ENCODE measurements at places on chromosomes 7 and 10.

GRCh38 chr7:17371671-17372524, 73.4 kb downstream of the AHR start:
- DNase-seq: no peak

DNA sequence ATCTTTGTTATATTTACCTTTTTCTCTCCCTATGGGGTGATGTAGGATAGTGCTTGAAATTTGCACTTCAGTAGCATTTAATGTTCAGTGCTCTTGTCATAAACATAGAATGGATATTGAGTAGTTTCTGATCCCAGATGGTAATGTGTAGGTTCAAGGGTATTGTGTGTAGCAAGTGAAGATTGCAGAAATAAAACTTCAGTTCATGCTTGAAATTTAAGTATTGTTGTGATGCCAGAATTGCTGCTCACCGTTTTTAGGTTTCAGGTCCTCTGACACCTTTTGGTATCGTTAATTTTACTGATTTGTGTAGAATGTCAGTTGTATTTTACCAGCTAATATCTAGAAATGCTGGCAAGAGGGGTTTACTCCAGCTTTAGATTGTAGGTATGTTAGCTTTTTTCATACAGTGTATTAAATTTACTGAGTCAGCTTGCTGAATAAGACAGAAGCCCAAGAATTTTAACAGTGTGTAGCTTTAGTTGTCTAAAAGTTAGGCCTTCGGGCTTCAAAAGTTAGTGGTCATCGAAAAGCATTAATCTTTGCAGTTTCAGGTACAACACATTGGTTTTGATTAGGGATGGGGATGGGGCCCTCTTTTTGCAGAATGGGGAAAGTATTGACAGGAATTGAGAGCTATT, 1.9 kb downstream of the PTEN start:
- peak; percentile 60 for DNase-seq

DNA sequence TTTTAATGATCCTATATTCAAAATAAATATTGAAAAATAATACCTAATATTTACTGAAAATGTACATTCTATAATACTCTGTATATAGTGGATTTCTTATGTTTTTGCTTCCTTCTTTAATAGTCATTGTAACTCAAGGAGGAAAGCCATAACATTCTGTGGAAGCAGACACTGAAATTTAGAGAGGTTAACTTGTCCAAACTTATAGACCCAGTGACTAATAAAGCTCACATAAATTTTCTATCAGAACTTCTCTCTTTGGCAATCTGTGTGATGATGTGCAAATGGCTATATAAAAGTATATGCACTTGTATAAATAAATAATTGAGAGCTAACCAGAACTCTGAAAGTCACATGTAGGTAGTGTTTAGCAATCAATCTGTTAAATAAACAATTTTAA, 26.1 kb downstream of the GNAT3 start:
- DNase-seq: no peak

- no peak for DNase-seq
These were observed 106.4 kb upstream of the ARMC3 start for GRCh38 chr10:22821501-22821900.

GRCh38 chr7:112505495-112505894, 24.7 kb downstream of the LSMEM1 start:
- no peak for DNase-seq

GRCh38 chr7:47759056-47759706, 177.3 kb upstream of the TNS3 start:
- DNase-seq: no peak

DNA sequence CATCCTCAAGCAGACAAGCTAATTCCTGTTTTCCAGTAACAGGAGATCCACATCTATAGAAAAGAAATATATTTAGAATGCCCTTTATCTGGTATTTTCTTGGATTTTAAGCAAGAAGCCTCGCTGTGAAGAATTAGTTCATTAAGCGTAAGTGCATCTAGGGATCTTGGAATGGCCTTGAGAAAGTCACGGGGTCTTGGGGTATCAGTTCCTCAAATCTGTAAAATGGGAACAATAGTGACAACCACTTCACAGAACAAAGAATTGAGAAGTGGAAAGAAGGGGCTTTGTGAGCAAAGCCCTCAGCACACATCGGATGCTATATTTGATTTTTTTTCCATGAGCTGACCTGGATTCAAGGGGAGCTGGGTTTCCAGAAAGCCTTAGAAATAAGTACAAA, 32.3 kb upstream of the WDFY4 start:
- DNase-seq: no peak

GRCh38 chr10:130707389-130707979, 571.3 kb downstream of the GLRX3 start:
- no peak for DNase-seq

GRCh38 chr7:107659666-107660065, 962 bp upstream of the SLC26A4 start:
- DNase-seq: no peak

- no peak for DNase-seq
These were observed 236.0 kb downstream of the MAGI2 start for GRCh38 chr7:79217468-79217867.

DNA sequence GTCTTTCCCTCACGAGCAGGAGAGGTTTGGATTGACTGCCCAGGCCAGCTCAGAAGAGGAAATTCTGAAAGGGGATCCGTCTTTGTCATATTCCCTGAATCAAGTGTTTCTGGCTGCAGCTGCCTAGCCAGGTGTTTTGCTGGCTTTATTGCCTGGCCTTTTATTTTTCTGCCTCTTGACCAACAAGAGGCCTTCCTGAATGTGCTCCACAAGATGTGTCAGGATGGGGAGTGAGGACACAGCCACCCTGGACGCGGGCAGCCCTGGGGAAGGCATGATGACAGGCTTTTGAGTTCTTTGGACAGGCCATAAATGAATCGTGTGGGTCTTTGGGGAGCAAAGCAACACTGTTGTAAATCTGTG, 163.6 kb downstream of the CAMK1D start:
- DNase-seq: no peak

DNA sequence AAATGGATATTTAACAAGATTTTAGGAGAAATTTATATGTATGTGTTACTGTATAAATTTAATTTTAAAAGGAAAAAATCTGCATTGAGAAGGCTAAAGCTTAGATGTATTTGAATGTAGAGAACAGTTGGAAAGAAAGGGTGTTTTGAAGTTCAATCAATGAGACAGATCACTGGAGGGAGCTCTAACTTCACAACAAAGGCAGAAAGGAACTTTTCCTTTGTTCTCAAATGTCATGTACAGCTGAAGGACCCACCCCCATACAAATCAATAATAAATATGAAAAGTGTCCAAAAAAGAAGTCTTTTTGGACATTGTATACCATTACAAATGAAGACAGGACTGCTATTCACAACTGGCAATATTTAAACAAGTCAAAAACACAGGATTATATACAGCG, 403.4 kb downstream of the DNAJB9 start:
- DNase-seq: no peak

- DNase-seq: no peak
These were observed 33.5 kb downstream of the FGFBP3 start for GRCh38 chr10:91875779-91876178.

GRCh38 chr10:130877126-130877525, 434.4 kb downstream of the TCERG1L start:
- DNase-seq: no peak

DNA sequence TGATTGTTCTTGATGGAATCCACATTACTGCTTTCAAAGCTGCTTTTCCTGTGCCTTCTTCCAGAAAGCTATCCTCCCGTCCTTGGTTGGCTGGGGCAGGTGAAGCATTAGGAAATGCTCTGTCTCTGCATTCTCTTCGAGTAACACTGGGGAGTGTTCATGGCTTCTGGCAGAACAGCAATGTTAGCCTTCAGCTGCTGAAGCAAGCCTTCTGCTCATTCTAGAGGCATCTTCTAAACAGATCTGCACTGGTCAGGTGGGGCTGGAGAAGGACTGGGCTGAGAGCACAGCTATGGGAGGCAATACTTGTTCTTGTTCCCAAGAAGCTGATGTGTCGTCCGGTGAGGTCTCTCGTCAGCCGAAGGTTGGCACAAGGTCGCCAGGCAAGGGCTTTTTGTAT, 80.6 kb downstream of the MGMT start:
- no peak for DNase-seq

DNA sequence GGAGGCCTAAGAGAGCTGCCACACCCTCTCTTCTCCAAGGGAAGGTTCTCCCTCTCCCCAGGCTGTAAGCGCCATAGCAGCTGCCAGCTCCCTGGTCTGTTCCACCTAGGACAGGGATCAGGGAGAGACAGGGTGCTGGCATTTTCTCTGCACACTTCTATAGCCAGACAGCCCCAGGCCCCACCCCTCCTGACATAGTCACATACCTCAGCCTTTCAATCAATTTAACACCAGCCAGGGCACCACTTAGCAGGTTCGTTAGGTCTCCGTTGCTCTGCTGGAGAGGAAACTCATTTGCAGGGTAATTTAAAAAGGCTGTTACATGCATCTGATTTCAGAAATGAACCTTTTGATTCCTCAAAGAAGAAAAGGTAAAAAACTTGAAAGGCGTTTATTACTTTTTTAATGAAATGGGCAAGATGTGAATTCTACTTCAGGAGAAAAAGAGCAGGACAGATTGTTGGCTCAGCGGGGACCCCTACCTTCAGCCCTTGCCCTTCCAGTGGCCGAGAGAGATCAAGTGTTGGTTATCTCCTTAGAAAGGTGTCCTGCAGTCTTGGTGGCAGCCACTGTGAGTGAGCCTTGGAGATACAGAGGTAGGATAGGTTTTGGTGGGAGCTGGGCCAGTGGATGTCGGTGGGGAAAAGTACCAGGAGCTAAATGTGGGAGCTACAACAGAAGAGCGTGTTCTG, 180.5 kb upstream of the GALNT17 start:
- DNase-seq: no peak

DNA sequence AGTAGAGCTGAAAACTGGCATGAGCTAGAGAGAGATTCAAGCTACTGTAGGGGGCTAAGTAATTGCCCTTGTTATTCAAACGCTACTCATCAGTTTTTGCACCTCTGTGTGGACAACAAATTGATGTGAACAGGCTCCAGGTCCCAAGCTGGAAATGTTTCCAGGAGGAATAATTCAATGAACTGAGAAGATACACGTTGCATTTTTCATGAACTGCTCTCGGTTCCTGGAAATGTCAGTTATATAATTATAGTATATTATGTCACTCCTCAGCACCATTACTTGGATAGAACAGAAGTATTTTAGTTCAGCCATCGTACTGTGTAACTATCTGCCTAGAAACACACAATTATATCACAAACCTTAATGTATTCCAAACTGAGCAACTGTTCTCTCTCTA, 65.9 kb upstream of the A1CF start:
- DNase-seq: no peak

- DNase-seq: no peak
These were observed 979.3 kb upstream of the CELF2 start for GRCh38 chr10:10038348-10038747.

DNA sequence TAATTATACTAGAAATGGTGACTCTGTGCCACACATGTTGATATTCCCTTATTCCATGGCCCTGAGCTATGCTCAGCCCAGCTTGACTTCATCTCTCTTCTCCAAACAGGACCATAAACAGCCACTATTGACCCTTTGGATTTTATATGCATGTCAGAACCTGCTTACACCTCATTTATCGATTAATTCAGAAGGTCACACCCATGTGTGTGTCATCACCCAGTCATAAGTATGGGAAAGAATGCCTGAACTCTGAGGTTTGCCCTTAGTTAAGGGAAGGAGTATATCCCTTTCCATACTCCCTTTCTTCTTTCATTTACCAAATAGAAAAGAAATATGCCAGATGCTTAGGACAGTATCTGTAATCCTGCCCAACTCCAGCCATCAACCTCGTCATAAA, 602.3 kb downstream of the SORCS3 start:
- no peak for DNase-seq

GRCh38 chr10:48548531-48549135, 56.2 kb downstream of the ARHGAP22 start:
- no peak for DNase-seq

- DNase-seq: no peak
These were observed 12.4 kb downstream of the WAPL start for GRCh38 chr10:86509145-86509544.

DNA sequence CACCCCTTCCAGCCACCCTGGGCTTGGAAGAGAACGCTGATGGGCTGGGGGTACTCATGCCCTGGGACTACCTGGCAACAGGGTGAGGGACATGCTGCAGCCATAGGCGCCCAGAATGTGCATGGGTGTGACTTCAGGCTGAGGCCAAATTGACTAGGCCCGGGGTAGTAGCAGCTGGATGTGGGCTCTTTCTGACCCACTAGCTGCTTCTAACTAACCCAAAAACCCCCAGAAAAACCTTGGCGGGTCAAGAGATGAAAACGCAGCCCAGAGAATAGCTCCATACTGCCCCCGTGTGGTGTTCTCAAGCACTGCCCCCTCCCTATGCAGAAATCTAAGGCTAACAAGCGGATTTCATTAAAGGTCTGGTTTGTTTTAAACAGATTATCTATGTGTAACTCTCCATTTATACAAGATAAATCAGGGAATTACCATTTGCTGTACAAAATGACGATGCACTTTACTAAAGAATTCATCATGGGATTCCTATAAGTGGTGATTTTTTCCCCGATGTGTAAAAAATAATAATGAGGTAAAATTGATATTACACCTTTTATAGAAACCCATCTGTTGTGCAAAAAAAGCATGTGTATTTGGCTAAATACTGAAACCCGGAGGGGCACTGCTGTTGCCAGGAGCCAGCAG, 4.2 kb downstream of the SMARCD3 start:
- peak; percentile 11 for DNase-seq

- DNase-seq: no peak
These were observed 98.2 kb upstream of the KAT6B start for GRCh38 chr10:74728225-74728624.

GRCh38 chr7:142357953-142358520, 100.2 kb upstream of the PRSS58 start:
- DNase-seq: peak; percentile 4

GRCh38 chr10:129900825-129901224, 63.2 kb downstream of the EBF3 start:
- no peak for DNase-seq

GRCh38 chr10:51273574-51273973, 199.3 kb downstream of the PRKG1 start:
- DNase-seq: no peak

GRCh38 chr7:141074162-141074991, 513 bp downstream of the TMEM178B start:
- DNase-seq: no peak

DNA sequence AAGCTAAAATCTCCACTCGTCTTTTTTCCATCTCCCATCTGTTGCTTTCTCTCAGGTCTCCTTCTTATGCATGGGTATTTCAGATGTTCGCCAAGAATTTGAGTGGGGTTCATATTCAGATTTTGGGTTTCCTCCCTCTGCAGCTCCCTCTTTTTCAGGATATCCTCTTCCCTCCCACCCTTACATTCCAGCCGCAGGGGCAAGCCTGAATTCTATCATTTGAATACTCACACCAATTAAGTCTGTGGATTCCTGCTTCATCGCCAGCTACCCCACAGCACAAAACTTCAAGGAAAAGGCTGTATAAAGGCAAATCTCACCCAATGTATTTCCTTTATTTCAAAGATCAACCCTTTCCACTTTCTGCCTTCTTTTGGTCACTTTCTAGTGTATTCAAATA, 41.6 kb upstream of the FOXI2 start:
- no peak for DNase-seq

- no peak for DNase-seq
These were observed 213.9 kb upstream of the SH2B2 start for GRCh38 chr7:102072636-102073209.

Measured in KG1 (cell line).